ENCODE measurements at places on chromosomes 3 and 15. TPM values are rescaled to one million over a fixed set of nuclear protein-coding genes. Genes with fewer than 3 reads are reported as not detected.

The GLDN gene
- not detected for total RNA-seq

The USP19 gene
- total RNA-seq: 103 TPM

The GOLIM4 gene
- total RNA-seq: 5.5 TPM

The CEMIP gene
- not detected for total RNA-seq

The CILP gene
- total RNA-seq: 0.41 TPM

Measured in naive thymus-derived CD4-positive, alpha-beta T cell (primary cell).